Endodermal cell (in vitro differentiated cells): ENCODE measurements at places on chromosomes 3 and 15. TPM values are rescaled to one million over a fixed set of nuclear protein-coding genes. Genes with fewer than 3 reads are reported as not detected.

DNA sequence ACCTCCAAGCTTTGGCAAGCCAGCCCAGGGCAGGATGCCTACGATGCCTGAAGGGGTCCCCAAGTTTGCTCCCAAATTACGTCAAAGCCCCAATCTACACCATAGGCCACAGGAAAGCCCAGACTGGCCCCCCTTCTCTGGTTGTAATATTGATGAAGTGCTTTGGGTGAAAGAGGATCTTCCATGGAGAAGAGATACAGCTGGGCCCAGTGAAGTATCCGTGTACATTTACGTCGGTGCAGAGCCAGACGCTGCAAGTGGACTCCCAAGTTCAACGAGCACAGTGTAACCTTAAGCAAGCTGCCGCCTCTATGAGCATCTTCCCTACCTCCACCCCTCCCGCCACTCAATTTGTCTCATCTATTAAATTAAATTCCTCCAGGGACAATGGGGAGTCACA lies 100.1 kb upstream of the TPM1 start:
- H3K36me3 ChIP-seq: no peaks in the 10 kb centered on the region
- no peak overlapping the region for H3K4me3 ChIP-seq
- no peaks in the 10 kb centered on the region for H3K4me1 ChIP-seq
- DNase-seq: no peak
- no peaks in the 10 kb centered on the region for H3K27me3 ChIP-seq

GRCh38 chr3:188113756-188114155 lies 40.2 kb upstream of the LPP start:
- DNase-seq: no peak
- no peak overlapping the region for H3K4me3 ChIP-seq
- H3K4me1 ChIP-seq: no peaks in the 10 kb centered on the region
- H3K27me3 ChIP-seq: peaks cover 63% of the 10 kb centered on the region
- no peak overlapping the region for H3K27ac ChIP-seq

- no peak overlapping the region for H3K27ac ChIP-seq
- no peak overlapping the region for H3K4me3 ChIP-seq
- no peaks in the 10 kb centered on the region for H3K27me3 ChIP-seq
- DNase-seq: no peak
- H3K4me1 ChIP-seq: no peaks in the 10 kb centered on the region
Observed at GRCh38 chr3:127887321-127887720, 27.7 kb upstream of the KBTBD12 start.

The GABRR3 gene
- total RNA-seq: not detected in 3 replicates

GRCh38 chr15:99019558-99020540 lies 12.3 kb upstream of the PGPEP1L start:
- H3K4me1 ChIP-seq: no peaks in the 10 kb centered on the region
- no peak overlapping the region for H3K4me3 ChIP-seq
- no peak overlapping the region for H3K27ac ChIP-seq
- no peak for DNase-seq
- H3K27me3 ChIP-seq: peaks cover 26% of the 10 kb centered on the region

The FEM1B gene
- 53.4 to 67.9 TPM (median 66.8 TPM) in 3 replicates for total RNA-seq

DNA sequence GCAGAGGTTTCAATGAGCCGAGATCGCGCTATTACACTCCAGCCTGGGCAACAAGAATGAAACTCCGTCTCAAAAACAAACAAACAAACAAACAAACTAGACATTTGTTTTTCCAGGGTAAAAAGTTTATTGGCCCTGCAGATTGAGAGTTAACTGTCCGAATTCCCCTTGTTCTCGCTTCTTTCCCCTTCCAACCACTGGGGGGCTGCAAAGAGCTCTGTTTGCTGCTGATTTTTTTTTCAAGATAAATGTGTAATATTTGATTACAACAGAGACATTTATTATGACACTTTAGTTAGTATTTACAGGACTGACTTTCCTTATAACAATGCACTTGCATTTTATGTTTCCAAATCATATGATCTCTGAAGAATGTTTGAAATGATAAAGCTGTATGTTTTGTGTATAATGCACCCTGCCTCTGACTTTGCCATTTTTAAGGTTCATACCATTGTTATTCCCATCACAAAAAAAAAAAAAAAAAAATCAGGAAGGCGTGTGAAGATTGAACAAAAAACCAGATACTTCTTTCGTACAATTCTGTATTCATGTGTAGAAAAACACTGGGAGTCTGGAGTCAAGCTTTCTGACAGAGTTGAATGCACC lies 2.8 kb downstream of the CLSTN2 start:
- DNase-seq: peak; percentile 74
- peaks cover 71% of the 10 kb centered on the region for H3K27me3 ChIP-seq
- H3K36me3 ChIP-seq: no peaks in the 10 kb centered on the region
- no peak overlapping the region for H3K4me3 ChIP-seq

GRCh38 chr3:29385046-29385830 lies 104.4 kb downstream of the RBMS3 start:
- H3K27ac ChIP-seq: no peak overlapping the region
- no peak for DNase-seq
- H3K4me3 ChIP-seq: no peak overlapping the region

The GPR15 gene
- total RNA-seq: not detected in 2 replicates

The LRRIQ4 gene
- 0.21 TPM in 1 of 3 replicates, not detected in the others for total RNA-seq

GRCh38 chr3:25293736-25294135 lies 134.3 kb upstream of the RARB start:
- H3K4me3 ChIP-seq: no peak overlapping the region
- H3K4me1 ChIP-seq: peaks cover 4% of the 10 kb centered on the region
- no peaks in the 10 kb centered on the region for H3K27me3 ChIP-seq

GRCh38 chr3:8619548-8619947 lies 25.1 kb downstream of the SSUH2 start:
- H3K36me3 ChIP-seq: peaks cover 23% of the 10 kb centered on the region
- H3K27ac ChIP-seq: no peak overlapping the region
- no peak overlapping the region for H3K4me3 ChIP-seq
- H3K27me3 ChIP-seq: no peaks in the 10 kb centered on the region
- DNase-seq: no peak
- H3K4me1 ChIP-seq: peaks cover 8% of the 10 kb centered on the region

GRCh38 chr15:86355801-86356200 lies 276.1 kb downstream of the AGBL1 start:
- DNase-seq: peak; percentile 61
- no peaks in the 10 kb centered on the region for H3K4me1 ChIP-seq
- H3K27me3 ChIP-seq: peaks cover 12% of the 10 kb centered on the region
- no peak overlapping the region for H3K4me3 ChIP-seq
- no peak overlapping the region for H3K27ac ChIP-seq

The CCR9 gene
- total RNA-seq: not detected in 2 replicates

The GOLGA8T gene
- total RNA-seq: 0.46 to 0.58 TPM in 2 of 3 replicates, not detected in the other

The SERPINI2 gene
- total RNA-seq: not detected in 3 replicates

DNA sequence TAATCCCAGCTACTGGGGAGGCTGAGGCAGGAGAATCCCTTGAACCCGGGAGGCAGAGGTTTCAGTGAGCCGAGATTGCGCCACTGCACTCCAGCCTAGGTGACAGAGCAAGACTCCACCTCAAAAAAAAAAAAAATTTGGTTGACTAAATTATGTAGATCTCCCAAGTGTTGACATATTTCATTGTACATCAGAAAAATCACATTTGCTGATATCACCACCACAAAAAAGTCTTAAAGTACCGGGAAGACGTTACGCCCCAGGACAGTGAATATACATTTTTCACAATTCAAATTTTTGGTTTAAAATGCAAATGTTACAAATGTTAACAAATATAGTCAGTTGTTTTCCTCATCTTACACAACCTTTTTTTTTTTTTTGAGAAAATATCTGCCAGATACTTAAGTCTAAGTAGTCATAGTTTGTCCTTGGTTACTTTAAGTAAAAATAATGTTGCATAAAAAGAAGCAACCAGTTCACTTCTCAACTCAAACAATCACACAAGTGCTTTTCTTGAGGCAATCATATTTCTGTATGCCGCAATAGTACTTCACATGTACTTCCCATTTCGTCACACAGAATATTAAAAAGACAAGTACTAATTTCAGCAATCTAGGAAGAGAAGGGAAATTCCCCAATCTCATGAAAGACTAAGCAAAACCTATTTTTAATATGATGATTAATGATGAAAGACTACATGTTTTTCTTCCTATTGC lies 41.0 kb upstream of the TCF12 start:
- H3K4me1 ChIP-seq: no peaks in the 10 kb centered on the region
- H3K27me3 ChIP-seq: no peaks in the 10 kb centered on the region
- DNase-seq: no peak
- H3K27ac ChIP-seq: no peak overlapping the region

DNA sequence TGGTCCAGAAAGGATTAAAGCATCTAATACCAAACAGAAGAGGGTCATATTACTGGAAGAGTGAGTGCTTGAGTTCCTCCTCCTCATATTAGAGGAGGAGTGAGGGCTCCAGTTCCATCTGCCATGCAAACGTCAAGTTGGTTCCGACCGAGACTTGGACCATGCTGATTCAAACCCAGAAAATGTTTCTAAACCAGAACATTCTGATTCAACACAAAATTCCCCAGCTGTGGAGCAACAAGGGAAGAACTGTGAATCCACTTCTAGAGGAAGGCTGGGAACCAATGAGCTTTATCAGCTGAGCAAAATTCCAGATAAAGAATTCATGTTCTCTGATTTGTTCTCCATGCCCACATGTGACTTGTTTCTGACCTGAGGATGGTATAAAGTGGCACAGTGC lies 135.6 kb upstream of the WNT5A start:
- H3K4me3 ChIP-seq: no peak overlapping the region
- H3K27ac ChIP-seq: no peak overlapping the region
- no peaks in the 10 kb centered on the region for H3K36me3 ChIP-seq

DNA sequence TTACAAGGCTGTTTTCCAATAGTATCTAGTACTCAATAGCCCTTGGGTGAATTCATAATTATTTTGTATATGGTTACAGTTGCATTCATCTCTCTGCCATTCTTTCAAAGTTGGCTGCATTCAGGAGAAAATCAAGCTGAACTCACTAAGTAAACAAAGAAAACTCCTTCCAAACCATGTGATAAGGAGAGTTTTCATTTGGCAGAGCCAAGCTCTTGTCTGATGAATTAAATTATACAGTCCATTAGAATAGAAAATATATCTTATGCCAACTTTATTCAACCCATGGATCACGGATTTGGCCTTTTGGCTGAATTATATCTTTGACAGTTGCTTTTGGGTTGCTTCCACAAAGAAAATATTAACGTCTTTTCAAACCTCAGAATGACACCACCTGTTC lies 272.3 kb upstream of the ROBO1 start:
- H3K27me3 ChIP-seq: no peaks in the 10 kb centered on the region
- H3K27ac ChIP-seq: no peak overlapping the region
- H3K4me3 ChIP-seq: no peak overlapping the region
- no peaks in the 10 kb centered on the region for H3K36me3 ChIP-seq
- no peak for DNase-seq
- no peaks in the 10 kb centered on the region for H3K4me1 ChIP-seq

The ZKSCAN7 gene
- 10.2 and 11.0 TPM in 2 replicates for total RNA-seq

The HACL1 gene
- 39.3 and 41.8 TPM in 2 replicates for total RNA-seq

- no peak overlapping the region for H3K27ac ChIP-seq
- DNase-seq: peak; percentile 80
- peaks cover 5% of the 10 kb centered on the region for H3K4me1 ChIP-seq
- H3K36me3 ChIP-seq: no peaks in the 10 kb centered on the region
Observed at GRCh38 chr15:77966540-77967234, 110.8 kb downstream of the TBC1D2B start.

DNA sequence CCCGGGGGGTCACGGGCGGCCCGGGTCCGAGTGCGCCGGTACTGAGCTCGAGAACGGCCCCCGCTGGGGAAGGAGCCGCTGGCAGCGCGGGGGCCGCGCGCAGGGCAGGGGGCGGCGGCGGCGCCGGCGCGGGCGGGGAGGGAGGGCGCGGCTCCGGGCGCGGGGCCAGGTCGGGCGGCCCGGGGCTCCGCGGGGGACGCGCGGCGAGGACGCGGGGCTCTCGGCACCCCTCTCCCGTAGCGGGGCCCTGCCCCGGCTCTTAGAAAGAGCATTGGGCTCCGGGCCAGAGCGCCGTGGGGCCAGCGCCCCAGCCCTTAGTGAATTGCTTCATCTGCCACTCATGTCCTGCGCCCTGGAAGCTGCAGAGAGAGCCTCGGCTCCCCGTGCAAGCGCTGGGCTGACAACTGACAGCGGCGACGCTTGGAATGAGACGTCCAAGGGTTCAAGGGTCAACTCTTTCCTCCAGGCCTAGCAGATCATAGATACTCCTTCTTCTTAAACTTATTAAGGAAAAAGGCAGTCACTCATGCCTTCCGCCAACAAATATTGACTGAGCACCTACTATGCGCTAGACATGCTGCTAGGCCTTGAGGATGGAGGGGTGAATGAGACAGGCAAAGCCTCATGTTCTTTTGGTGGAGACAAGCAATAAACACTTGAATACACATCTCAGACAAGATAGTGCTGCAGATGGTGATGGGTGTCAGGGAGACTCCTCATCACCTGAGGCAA lies 140.8 kb downstream of the SMAD6 start:
- H3K27me3 ChIP-seq: no peaks in the 10 kb centered on the region
- peak overlapping the region; percentile 68 for H3K4me3 ChIP-seq
- peaks cover 5% of the 10 kb centered on the region for H3K36me3 ChIP-seq
- peak; percentile 76 for DNase-seq
- peaks cover 17% of the 10 kb centered on the region for H3K4me1 ChIP-seq
- no peak overlapping the region for H3K27ac ChIP-seq

GRCh38 chr3:196555295-196555694 lies 13.1 kb downstream of the WDR53 start:
- H3K4me1 ChIP-seq: no peaks in the 10 kb centered on the region
- H3K4me3 ChIP-seq: no peak overlapping the region
- no peaks in the 10 kb centered on the region for H3K27me3 ChIP-seq
- H3K27ac ChIP-seq: no peak overlapping the region

DNA sequence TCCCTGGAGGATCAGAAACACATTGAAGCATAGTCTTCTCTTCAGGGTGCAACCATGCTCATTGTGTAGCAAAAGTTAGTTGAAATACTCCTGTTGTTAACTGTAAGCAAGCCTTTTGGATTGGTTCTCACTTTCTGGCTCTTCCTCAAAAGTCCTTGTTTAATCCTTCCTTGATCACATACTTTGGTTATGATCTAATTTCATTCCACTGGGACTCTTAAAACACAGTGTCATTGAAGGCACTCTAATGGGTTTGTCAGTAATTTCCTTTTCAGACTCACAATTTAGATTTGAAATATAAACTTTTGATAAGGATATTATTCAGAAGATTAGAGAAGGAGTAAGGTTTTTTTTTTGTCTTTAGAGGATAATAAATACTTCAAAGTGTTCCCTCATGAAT lies 451.7 kb upstream of the SGO1 start:
- DNase-seq: no peak
- H3K27me3 ChIP-seq: no peaks in the 10 kb centered on the region
- H3K36me3 ChIP-seq: no peaks in the 10 kb centered on the region
- H3K27ac ChIP-seq: no peak overlapping the region

- no peak overlapping the region for H3K27ac ChIP-seq
- no peaks in the 10 kb centered on the region for H3K27me3 ChIP-seq
- no peak for DNase-seq
- no peak overlapping the region for H3K4me3 ChIP-seq
- peaks cover 5% of the 10 kb centered on the region for H3K4me1 ChIP-seq
- no peaks in the 10 kb centered on the region for H3K36me3 ChIP-seq
Observed at GRCh38 chr3:71010726-71011455, 572.6 kb downstream of the FOXP1 start.

The HTR3E gene
- total RNA-seq: not detected in 3 replicates
